ENCODE measurements at places on chromosomes 11 and 22. TPM values are rescaled to one million over a fixed set of nuclear protein-coding genes. Genes with fewer than 3 reads are reported as not detected.

Gene POTEH
- not detected for total RNA-seq

Gene SLC17A6
- not detected for total RNA-seq

Gene SLC1A2
- total RNA-seq = 3.3 TPM

Gene APOC3
- not detected for total RNA-seq

Gene GSTT2B
- total RNA-seq = 6.3 TPM

Gene SLC22A8
- total RNA-seq = not detected

Gene JHY
- 1.3 TPM for total RNA-seq

Gene SCGB1D1
- not detected for total RNA-seq

Gene KCTD14
- total RNA-seq = 1.3 TPM

Gene DLAT
- 26.1 TPM for total RNA-seq

Gene SCGB1C1
- total RNA-seq = not detected

Gene PKNOX2
- 0.73 TPM for total RNA-seq

Gene MS4A13
- total RNA-seq = not detected

Gene GALNT18
- 4.6 TPM for total RNA-seq

Gene HTATIP2
- 48.3 TPM for total RNA-seq

Gene C11orf97
- total RNA-seq = not detected

Gene NNMT
- total RNA-seq = 367 TPM

Gene CARS1
- total RNA-seq = 73.2 TPM

Gene C1QTNF5
- total RNA-seq = 29.8 TPM

Gene SPON1
- total RNA-seq = 0.44 TPM
